ENCODE measurements at places on chromosomes 16 and 17.

GRCh38 chr17:76586741-76587487 is 1.3 kb upstream of the ST6GALNAC2 start:
- DNase-seq, result no peak

DNA sequence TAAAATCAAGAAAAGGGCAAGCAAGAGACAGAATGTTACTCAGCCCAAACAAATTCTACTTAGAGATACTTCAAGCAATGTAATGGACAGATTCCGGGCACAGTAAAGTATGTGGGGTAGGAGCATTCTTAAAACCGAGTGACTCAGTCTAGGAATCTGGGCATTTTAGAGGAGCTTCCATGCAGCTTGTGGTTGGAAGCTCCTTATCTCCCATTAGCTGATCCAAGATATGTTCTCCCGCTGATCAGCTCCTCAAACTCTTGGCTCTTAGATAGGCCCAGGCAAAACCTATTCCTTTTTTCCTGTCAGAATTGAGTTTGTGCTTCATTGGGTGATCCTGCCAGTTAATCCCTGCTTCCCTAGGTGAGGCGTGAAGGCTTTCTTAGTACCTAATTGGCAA is 303.3 kb downstream of the CEP112 start:
- DNase-seq, result no peak

DNA sequence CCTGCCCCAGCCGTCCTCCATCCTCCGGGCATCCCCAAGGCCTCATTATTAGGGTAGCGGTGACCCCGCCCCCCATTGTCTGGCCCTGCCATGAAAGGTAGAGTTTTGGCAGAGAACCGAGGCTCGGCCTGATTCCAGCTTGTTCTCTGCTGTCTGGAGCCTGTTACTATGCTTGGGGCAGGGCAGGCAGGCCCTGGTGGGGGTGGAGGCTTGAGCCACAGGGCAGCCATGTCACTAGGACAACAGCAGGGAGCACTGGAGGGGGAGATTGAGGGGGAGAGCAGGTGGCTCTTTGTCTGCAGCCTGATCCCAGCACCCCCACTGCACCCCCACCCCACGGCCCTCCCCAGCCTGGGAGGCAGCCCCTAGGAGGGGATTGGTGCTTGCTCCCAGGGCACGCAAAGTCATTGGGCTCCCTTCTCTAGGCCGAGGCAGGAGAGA is 15.4 kb downstream of the RHBDL3 start:
- no peak for DNase-seq

GRCh38 chr17:28178800-28179199 is 136.3 kb downstream of the NLK start:
- no peak for DNase-seq

- DNase-seq, result no peak
These were observed 7.8 kb downstream of the GAA start for GRCh38 chr17:80109066-80109660.

DNA sequence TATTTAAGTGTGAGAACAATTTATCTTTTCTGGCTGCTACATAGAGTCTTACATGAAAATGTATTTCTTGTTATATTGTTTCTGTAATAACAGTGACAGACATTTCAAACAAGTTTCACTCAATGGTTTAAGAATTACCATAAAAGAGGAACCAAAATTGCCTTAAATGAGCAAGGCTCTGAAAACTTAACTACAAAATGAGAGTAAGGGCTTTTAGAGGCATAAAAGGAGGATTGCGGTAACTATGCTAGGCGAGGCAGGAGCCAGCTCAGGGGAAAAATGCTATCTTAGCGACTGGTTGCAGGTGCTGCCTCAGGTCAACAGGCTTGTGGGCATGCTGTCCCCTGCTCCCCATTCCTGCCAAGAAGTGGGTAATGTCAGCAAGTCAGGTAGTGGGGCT is 81.7 kb upstream of the MSI2 start:
- DNase-seq, result no peak

- DNase-seq, result peak; percentile 38
These were observed 713 bp downstream of the COX11 start for GRCh38 chr17:54967621-54968261.

GRCh38 chr17:64063766-64064224 is 43.4 kb upstream of the ICAM2 start:
- no peak for DNase-seq

- no peak for DNase-seq
These were observed 2.7 kb downstream of the SHCBP1 start for GRCh38 chr16:46618516-46618915.

- DNase-seq, result peak; percentile 70
These were observed 166.3 kb downstream of the MSI2 start for GRCh38 chr17:57422574-57423164.

DNA sequence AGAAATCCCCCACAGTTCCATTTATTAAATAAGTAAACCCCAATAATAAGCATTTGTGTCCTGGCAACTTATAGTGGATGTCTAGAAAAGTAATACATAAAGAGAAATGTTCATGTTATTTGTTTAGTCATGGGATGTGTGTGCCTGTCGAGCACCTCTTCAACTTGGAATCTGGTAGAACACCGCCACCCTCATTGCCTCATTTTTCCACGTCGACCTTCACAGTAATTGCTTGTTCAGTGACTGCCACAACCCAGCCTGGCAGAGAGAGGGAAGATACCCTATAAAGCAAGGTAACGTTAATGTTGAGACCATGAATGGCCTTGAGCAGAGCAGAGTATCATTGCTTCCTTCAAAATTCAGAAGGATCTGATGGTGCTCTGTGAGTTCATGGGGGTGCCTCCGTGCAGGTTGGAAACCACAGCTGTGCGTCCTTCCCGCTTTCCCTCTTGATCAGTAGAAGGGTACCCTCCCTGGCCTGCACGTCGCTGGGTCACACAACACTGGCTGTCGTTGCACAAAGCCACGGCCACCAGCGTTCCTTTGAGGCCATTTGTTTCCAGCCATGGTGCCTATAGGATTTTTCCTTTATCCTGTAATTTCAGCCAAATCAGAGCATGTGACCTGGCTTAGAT is 3.7 kb upstream of the DNASE1 start:
- no peak for DNase-seq

GRCh38 chr17:7355053-7355452 is at the start of gene TMEM95:
TSS of gene TMEM95 (plus strand) at chr17:7355156. CDS start at chr17:7355205, 49 bp downstream.
- DNase-seq, result no peak

GRCh38 chr17:58329035-58329809 is 627 bp upstream of the TSPOAP1 start:
- DNase-seq, result no peak

GRCh38 chr16:1779741-1780676 is 2.4 kb downstream of the SPSB3 start:
- DNase-seq, result no peak

- no peak for DNase-seq
These were observed 5.9 kb downstream of the DEF8 start for GRCh38 chr16:89954462-89954861.

DNA sequence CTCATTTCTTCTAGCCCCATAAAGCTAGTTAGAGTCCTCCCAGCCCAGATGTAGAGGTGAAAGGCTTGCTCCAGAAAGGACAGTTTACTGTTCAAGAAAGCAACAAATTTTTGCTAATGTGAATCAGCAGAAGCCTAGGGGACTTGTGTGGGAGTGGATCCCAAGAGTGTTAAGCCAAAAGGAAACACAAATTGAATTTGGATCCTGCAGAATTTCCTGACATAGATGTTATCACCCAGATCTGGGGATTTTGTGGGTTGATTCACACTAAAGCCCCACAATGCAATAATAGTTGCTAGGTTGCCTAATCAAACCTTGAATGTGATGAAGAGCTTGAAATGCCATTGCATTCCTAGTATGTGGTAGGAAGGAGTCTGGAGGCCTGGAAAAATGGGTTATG is 135.2 kb upstream of the HS3ST3A1 start:
- no peak for DNase-seq

DNA sequence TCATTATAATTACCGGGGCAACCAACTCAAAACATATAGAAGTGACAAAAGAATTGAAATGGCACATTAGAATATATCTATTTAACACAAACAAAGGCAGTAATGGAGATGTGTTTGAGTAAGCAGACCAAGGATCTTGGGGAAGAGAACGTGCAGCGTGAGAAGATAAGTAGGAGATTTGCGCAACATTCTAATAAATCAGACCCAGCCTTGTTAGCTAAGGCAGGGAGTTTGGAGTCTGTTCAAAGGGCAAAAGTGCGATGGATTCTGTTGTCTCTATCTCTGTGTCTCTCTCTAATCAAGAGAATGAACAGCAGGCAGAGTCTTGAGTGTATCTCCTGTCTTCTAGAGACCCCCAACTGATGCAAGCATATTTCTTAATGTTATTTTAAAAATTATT is 55.0 kb upstream of the FA2H start:
- DNase-seq, result no peak

- peak; percentile 29 for DNase-seq
These were observed 13.9 kb downstream of the HAGH start for GRCh38 chr16:1812732-1813163.

GRCh38 chr17:43360376-43360738 is 38.4 kb upstream of the ARL4D start:
- peak; percentile 40 for DNase-seq

DNA sequence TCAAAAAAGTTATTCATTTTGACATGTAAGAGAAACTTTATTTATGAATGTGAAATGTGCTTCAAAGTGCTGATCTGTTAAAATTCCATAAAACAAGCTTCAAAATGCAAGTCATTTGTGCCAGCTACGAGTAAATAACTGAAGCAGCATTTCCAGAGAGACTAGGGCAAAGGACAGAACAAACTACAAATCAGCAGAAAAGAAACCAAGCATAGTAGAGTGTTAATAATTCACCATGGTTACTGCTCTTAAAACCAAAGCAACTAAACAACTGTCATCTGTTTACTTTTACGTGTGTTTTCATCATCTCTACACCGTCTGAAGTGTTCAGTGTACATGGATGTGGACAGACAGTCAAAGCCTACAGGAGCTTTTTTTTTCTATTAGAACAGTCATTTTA is 1.6 kb upstream of the ASPA start:
- no peak for DNase-seq

GRCh38 chr17:39660397-39661385 is 4.5 kb upstream of the TCAP start:
- no peak for DNase-seq

DNA sequence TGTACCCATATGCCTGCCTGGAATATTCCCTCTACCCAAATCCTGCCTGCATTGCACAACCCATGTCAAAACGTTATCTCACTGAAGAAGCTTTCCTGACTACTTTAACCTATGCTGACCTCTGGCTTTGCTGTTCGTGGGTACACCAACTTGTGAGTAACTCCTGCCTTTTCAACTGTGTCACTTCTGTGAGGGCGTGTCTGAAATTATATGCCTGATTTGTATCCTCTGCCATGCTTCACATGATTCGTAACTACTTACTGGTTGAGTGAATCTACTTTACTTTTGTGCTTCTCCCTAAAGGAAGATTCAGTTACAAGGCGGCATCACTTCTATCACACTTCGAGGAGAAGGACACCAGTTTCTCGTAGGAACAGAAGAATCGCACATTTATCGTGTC is 33.3 kb upstream of the USP43 start:
- no peak for DNase-seq

GRCh38 chr17:269616-270514 is 82.7 kb downstream of the RPH3AL start:
- no peak for DNase-seq

- DNase-seq, result no peak
These were observed at the start of gene DHRS7C for GRCh38 chr17:9790889-9791876. TSS of gene DHRS7C (minus strand) at chr17:9791592. CDS start at chr17:9791284, 308 bp downstream.

DNA sequence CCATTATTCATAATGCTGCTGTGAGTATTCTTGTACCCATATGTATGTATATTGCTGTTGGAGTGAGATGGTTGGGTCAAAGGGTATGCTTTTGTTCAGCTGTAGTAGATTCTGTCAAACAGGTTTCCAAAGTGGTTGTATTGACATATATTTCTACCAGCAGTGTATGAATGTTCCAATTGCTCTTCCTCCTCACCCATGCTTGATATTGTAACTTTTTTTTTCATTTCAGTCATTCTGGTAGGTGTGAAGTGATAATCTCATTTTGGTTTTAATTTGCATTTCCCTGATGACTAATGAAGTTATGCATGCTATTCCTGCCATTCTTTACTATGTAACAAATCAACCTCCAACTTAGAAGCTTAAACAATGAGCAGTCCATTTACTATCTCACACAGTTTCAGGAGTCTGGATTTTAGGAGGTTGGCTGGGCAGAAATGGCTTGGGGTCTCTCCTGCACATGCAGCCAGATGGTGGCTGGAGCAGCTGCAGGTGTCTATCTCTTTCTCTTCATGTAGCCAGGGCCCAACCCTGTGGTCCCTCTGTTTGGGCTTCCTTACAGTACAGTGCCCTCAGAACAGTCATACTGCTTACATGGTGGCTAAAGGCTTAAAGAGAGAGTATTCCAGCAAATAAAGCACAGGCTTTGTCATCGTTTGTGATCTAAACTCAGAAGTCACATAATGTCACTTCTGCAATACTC is 21.2 kb downstream of the ERAL1 start:
- DNase-seq, result no peak

DNA sequence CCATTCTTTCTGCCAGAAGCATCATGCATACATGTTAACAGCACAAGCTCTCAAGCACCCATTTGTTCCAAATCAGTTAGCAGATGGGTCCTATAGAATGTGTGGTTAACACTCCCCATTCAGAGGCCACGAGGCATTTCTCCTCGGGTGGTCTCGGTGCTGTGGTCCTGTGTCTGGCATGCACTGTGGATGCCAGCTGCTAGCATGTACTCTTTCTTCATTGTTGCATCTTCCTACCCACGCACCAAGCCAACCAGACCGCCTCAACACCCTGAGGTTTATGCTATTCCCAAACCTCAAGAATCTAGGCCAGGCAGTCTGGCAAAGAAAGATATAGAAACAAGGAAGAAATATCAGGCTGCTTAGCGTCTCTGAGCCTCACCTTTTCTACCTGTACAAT is 27.8 kb upstream of the MRTFB start:
- DNase-seq, result no peak

- DNase-seq, result no peak
These were observed 350.2 kb downstream of the FOXL1 start for GRCh38 chr16:86928523-86929011.
